GM06990 (cell line): ENCODE measurements at places on chromosomes 16 and 17.

DNA sequence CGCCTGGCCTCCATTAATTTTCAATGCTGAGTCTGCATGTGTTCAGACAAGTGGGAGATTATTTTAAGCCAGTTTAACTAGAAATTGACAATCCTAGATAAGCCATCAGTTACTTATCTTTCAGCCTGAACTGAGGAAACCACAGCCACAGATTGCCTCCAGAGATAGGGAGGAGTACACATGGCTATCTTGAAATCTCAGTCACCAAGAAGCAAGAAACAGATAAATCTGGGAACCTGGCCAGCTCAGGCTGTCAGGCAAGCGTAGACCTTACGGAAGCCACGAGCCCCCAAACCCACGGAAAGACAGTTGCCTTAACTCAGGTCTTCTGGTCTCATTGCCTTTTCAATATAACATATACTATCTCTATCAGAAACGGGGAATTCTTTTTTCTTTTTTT, 2.0 kb upstream of the GLG1 start:
- DNase-seq = no peak

DNA sequence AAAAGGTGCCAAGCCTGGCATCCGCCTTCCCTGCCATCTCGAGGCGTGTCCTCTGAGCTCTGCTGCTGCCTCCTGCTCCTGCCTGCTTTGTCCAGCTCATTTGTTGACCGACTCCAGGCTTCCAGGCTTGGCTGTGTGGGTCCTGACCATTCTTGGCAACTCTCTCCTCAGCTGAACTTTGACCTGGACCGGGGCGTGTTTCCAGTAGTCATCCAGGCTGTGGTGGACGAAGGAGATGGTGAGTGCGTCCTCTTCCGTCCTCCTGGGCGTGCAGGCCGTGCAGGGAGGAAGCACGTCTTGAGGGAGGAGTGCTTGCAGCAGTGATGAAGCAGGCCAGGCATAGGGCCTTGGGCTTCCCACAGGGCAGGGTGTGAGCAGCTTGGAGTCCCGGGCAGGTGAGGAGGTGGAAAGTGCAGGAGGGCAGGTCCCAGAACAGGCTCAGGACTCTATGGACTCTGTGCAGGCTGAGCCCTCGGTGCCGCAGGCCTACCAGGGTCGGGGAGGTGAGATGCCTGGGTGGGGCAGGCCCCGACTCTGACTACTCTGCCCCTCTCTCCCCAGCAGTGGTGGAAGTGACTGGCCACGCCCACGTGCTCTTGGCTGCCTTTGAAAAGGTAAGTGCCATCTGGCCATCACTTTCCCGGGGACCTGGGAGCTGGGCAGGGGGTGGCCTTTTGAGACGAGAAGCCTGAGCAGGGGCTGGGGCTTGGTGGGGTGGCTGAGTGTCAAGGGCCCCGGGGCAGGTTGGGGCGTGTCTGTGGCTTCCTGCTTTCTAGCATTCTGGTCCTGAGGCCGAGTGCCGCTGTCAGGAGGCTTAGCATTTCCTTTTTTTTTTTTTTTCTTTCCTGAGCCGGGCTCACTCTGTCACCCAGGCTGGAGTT, 28.6 kb upstream of the NUDT16L1 start:
- DNase-seq = no peak

DNA sequence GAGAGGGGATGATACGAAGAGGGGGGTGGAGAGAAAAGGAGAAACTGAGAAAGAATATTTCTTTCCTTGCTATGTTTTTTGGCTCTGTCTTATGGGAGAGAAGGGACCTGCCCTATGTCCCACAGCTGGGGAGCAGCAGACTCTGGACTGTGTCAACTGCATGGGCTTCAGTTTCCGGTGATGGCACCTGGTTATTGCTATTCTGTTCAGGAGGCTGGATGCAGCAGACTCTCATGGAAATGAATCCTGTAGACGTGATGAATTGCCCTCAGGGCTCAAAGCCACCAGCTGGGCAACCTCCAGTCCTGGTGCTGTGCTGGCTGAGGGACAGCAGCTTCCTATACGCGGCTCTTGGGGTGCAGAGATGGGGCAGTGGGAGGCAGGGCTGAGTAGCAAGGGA, 121.2 kb downstream of the HAPSTR1 start:
- no peak for DNase-seq

- no peak for DNase-seq
Observed at GRCh38 chr16:50261160-50261706, 5.1 kb upstream of the ADCY7 start.

GRCh38 chr16:29684679-29685078, 5.7 kb downstream of the QPRT start:
- no peak for DNase-seq

DNA sequence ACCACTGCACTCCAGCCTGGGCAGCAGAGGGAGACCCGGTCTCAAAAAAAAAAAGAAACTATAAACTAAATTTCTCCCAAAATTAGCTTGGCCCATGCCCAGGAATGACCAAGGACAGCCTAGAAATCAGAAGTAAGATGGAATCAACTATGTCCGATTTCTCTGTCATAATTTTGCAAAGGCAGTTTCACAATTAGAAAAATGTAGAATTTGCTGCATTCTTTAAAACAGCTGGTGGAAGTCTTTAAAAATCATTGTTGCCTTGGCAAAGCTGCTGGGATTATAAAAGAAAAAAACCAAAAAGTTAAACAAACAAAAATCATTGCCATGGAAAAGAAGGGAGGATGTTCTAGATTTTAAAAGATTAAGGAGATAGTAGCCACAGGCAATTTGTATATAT, 32.4 kb downstream of the WWP2 start:
- DNase-seq = no peak

DNA sequence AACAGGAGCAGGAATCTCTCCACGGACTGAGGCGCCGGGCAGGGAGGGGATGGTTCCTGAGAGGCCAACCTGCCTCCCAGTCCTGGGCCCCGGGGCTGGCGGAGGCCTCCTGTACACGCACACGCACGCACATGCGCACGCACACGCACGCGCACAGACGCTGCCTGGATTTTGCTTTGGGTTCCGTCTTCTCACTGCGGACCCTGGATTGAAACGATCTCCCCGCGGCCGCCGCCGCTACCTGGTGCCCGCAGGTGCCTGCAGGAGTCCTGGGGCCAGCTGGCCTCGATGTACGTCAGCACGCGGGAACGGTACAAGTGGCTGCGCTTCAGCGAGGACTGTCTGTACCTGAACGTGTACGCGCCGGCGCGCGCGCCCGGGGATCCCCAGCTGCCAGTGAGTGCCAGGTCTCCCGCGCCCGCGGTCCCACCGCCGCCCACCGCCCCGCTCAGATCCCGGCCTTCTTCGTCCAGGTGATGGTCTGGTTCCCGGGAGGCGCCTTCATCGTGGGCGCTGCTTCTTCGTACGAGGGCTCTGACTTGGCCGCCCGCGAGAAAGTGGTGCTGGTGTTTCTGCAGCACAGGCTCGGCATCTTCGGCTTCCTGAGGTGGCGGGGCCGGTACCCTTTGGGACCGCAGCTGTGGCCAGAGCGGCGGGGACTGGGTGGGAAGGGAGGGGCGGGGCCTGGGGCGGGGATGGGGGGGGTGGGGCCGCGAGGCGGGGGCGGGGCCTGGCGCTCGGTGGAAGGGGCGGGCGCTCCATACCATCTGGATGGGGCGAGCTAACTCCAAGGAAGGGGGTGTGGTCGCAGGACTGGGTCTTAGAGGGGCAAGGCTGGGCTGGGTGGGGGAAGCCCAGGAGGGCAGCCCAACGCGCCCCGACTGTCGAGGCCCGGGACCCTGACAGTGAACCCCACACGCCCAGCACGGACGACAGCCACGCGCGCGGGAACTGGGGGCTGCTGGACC, 12.3 kb downstream of the CES4A start:
- peak; percentile 59 for DNase-seq

GRCh38 chr17:5297245-5297644, 15.2 kb downstream of the RABEP1 start:
- no peak for DNase-seq

DNA sequence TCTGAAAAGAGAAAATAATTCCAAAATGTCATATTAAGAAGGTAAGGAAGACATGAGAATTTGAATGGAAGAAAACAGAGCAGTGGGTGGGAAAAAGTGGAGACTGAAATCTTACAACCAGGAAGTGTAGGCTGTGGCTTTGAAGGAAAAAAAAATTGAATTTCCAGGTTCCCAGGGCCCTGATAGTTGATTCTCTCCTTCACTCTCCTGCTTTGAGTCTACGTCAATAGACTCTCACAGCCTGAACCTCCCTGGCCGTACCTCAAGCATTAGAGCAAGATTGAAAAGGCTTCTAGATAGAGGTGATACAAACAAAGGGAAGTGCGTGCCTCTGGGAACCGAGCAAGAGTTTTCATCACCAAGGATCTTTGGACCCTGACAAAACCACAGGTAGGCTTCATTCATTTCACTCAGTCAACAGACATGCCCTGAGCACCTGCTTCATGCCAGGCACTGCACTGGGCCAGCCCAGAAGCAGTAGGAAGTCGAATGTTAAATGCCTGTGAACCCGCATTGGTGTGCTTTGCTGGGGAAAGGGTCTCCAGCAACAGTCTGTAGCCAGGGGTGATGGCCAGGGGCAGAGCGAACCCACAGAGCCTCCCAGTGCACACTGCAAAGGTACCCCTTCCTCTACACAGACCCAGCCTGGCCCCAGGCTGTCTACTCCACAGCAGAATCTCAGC, 163.9 kb downstream of the SLC39A11 start:
- DNase-seq = no peak

DNA sequence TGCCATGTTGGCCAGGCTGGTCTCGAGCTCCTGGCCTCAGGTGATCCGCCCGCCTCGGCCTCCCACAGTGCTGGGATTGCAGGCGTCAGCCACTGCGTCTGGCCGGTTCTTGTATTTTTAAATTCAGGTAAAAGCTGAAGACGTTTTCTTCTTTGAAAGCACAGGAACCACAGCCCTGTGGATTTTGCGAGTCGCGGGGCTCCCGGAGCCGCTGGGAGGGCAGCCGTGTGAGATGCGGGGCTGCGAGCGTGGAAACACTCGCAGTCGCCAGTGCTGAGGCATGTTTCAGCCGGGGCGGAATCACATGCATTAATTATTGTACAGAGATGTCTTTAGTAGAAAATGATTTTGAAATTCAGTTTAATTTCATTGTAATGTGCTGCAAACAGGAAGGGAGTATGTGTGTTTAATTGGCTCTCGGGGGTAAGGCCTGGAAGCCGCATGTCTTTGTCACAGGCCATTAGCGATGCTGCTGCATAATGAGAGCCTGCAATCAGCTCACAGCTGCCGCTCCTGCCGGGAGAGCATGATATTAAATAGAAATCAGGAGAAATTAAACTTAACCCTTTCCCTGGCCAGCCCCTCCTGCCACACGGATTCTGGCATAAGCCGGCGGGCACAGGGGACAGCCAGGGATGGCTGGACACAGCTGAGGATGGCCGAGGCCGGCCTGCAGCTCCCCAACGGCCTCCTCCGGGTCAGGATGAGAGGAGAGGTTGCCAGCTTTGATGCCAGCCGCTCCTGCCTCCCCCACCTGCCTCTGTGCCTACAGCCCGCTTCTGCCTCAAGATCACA, 35.4 kb upstream of the CDH15 start:
- no peak for DNase-seq

DNA sequence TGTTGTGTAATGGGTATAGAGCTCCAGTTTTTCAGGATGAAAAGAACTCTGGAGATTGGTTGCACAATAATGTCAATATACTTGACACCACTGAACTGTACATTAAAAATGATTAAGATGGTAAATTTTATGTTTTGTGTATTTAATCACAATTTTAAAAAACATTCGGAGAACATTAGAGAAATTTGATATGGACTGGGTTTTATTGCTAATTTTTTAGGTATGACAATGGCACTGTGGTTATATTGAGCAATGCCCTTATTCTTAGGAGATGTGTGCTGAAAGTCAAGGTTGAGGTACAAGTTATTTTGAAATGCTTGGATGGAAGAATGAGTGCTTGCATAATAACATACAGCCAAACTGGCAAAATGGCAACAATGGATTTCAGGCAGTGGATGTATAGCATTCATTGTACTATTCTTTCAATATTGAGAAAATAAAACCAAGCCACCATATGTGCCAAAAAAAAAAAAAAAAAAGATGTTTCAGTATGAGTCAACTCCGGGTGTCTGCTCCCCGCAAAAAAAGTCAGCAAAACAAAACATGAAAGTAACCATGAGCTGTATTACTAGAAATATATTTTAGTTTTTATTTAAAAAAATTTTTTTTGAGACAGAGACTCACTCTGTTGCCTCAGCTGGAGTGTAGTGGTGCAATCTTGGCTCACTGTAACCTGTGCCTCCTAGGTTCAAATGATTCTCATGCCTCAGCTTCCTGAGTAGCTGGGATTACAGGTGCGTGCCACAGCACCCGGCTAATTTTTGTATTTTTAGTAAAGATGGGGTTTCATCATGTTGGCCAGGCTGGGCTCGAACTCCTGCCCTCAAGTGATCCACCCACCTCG, 19.8 kb downstream of the HOXB1 start:
- peak; percentile 48 for DNase-seq

GRCh38 chr17:81323411-81323868, 28.3 kb upstream of the SLC38A10 start:
- DNase-seq = no peak

- DNase-seq = no peak
Observed at GRCh38 chr17:70629902-70630301, 460.6 kb downstream of the KCNJ2 start.

- DNase-seq = no peak
Observed at GRCh38 chr17:50533720-50534148, 1.2 kb downstream of the EPN3 start.

GRCh38 chr17:74274709-74275340, 791 bp downstream of the DNAI2 start:
- DNase-seq = no peak

DNA sequence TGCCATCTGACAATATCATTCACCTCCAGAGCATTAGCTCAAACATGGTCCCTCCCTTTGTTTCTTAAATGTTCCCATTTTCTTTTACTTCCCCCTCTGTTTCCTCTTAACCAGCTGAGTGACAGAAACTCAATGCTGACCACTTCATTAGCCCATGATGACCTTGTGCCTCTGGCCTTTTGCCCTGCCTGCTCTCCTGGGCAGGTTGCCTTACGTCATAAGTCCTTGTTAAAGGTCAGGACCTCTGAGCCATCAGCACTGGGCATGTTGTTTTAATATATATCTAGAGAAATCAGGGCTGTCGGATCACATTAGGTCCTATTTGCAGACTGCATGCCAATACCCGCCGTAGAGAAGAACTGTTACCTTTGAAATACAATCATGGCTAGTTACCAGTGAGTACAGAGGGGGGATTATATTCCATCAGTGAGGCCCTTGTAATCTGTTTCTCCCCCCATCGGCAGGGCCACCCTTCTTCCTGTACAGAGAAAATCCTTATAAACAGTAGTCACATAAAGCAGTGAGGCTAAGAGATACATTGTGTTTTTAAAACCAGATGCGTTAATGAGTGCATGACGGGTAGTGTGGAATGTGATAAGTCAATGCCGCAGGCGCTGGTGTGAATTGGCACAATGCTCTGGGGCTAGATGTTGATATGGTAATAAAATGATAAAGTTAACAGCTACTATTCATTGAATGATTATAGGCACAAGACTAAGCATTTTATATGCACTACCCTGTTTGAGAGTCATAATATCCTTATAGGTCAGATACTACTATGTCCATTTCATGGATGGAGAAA, 94.3 kb upstream of the ZFHX3 start:
- no peak for DNase-seq

DNA sequence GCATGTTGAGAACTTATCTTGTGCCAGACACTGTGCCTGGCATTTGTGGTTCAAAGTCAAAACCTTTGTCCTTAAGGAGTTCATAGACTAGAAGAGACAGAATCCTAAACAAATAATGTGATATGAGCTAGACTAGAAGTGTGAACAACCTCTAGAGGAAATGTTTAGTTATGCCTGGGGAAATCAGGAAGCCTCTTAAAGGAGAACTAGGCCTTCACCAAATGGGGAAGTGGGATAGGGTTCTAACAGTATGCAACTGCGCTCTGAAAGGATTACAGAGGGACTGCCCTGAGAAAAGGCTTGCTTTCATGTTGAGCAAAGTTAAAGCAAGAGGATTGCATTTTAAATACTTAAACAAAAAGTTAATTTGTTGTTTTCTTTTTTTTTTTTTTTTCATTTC, 4.9 kb downstream of the RUNDC1 start:
- DNase-seq = peak; percentile 25
